ENCODE measurements at places on chromosomes 6 and 20.

DNA sequence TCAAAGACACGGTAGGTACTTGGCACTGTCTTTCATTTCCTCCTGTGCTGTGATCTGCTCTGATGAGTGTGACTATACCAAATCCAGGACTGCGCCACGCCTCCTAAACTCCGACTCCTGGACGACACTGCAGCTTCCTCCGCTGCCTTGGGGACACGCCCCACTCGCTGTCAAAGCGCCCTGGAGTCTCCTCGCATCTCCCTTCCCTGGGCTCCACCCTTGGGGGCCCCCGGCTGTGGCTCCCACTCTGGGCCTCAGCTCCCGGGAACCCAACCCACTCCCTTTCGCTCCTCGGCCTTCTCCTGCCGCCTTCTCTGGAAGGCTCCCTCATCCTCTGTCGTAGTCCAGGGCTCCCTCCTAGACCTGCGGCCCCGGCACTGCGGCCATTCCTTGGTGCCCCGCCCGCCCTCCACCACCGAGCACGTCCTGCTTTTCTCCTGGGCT is 61.2 kb downstream of the RSPH3 start:
- DNase-seq: peak; percentile 48

DNA sequence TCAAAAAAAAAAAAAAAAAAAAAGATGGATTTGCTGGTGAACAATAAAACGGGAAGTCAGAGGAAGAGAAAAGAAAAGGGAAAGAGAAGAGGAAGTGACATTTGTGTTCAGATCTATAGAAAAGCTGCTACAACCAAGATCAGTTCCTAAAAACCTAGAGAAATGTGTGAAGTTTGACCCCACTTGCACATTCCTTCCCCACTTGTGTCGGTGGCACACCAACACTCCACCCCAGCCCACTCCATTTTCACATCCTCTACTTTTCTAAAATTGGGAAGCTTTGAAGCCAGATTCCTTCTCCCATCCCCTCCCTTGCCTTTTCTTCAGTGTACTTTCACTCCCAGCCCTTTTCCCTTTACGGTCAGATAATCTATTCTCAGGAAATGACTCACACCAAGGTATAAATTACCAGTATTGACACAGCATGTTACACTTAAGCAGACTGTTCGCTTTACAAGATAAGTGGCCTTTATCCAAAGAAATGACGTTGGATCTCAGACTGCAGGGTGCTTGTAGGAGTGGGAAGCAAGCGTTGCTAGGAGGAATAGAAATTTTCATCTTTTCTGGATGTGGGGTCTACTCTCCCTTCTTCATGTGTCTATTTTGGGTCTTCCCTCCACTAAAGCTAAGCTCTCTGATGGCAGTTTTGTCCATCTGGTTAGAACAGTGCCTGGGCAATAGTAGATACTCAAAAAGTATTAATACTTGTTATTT is 92.5 kb upstream of the ADGRF1 start:
- no peak for DNase-seq

GRCh38 chr6:108927927-108928326 is 79.7 kb downstream of the ARMC2 start:
- DNase-seq: no peak

GRCh38 chr6:89575562-89575960 is 63.0 kb downstream of the LYRM2 start:
- DNase-seq: no peak

DNA sequence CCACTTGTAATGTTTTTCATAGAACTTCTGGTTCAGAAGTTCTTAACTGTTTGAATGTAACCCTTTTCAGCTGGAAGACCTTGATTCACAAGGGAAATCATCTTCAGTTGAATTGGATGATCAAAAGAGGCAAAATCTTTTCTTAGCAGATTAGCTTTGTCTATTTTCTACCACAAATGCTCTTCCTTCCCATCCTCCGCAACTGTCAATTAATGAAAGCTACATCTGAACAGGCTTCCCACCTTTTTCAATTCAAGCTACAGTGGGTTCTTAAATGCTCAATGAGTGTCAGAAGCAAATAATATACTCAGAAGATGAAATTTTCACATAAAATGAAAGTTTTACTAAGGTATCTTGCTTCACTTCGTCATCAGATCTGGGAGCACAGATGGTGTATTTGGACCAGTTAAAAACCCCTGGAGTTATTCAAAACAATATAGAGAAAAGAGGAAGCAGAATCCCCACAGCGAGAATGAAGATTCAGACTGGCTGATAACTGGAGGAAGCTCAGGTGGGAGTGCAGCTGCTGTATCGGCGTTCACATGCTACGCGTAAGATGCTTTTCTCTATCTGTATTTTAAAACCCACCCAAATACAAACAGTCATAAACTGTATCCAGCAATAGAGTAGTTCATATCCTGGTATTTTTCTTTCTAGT is 19.4 kb downstream of the QRSL1 start:
- DNase-seq: no peak

GRCh38 chr20:63908008-63908682 is 13.2 kb downstream of the DNAJC5 start:
- DNase-seq: no peak

DNA sequence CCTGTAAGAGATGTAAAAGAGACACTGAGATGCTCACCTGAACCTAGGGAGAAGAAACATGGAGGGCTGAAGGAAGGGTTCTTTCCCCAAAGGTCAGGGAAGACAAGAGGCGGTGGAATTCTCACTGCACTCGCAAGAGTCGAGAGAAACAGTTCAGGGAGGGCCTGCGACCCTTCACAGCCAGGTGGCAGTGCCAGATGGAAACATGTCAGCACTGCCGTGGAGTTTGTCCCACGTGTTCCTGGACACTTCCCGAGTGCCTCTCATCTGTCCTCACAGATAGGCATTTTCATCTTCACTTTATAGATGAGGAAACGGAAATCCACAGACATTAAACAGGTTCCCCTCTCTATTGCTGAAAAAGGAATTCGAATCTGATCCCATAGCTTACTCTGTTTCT is 70.4 kb upstream of the SYNJ2 start:
- DNase-seq: no peak

GRCh38 chr6:5453546-5453945 is 192.2 kb downstream of the FARS2 start:
- DNase-seq: no peak

DNA sequence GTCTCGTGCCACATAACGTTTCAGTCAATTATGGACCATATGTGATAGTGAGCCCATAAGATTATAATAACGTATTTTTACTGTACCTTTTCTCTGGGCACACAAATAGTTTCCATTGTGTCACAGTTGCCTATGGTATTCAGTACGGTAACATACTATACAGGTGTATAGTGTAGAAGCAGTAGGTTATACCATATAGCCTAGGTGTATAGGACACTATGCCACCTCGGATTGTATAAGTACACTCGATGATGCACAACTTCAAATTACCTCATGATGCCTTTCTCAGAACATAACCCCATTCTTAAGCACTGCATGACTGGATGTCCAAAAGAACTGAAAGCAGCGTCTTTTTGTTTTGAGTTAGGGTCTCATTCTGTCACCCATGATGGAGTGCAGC is 59.5 kb upstream of the MYO6 start:
- DNase-seq: no peak

GRCh38 chr6:5213836-5214235 is 46.9 kb downstream of the LYRM4 start:
- no peak for DNase-seq

GRCh38 chr20:35311409-35311808 is 19.2 kb upstream of the FAM83C start:
- no peak for DNase-seq

- peak; percentile 68 for DNase-seq
Measured at GRCh38 chr6:148890096-148890495, 143.3 kb downstream of the UST start.

DNA sequence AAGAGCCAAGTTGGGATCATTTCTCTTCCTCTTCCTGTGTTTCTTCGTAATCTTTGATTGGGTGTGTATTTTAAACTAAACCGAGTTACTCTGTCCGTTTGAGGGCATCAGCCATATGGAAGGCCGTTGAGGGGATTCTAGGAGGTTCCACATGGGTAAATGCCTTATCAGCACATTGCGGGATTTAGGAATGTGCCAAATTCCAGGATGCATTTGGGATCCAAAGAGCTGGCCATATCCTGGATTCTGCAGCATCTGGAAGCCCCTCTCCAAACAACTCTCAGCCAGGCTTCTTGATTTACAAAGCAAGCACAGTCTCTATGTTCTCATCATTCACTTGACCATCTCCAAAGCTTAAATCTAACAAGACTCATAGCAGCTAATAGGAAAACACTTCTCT is 67.6 kb upstream of the RIN2 start:
- no peak for DNase-seq

- DNase-seq: peak; percentile 84
Measured at GRCh38 chr6:26183581-26184366, 96.5 kb downstream of the HFE start.

GRCh38 chr20:55936209-55936595 is 69.1 kb downstream of the CBLN4 start:
- DNase-seq: no peak

GRCh38 chr6:157396026-157396425 is 15.0 kb downstream of the ZDHHC14 start:
- no peak for DNase-seq

DNA sequence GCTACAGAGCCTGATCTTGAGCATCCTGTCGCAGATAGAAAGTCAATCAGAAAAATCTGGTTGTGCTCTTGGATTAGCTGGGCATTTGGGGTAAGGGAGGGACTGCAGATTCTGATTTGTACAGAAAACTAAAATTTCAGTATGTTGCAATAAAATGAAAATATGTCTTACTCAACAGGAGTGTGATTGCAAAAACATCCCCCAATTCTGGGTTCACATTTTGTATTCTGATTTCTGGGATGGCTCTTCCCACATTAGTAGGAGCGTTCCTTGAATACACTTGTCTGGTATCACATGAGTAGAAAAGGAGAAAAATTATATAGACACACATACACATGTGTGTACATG is 40.5 kb downstream of the PANK2 start:
- DNase-seq: no peak

- no peak for DNase-seq
Measured at GRCh38 chr6:138465007-138465645, 34.2 kb downstream of the NHSL1 start.
